Umbilical cord (tissue), 2 donors: ENCODE measurements at places on chromosomes 11 and 22.

- DNase-seq = peak; percentile 53
Observed at GRCh38 chr11:5197536-5197935, 2.9 kb downstream of the OR51V1 start.

GRCh38 chr11:73229321-73229895, 11.3 kb downstream of the P2RY2 start:
- DNase-seq = peak; percentile 44

- DNase-seq = no peak
Observed at GRCh38 chr11:128465946-128466705, 121.2 kb downstream of the ETS1 start.

- DNase-seq = peak; percentile 44
Observed at GRCh38 chr11:101126551-101127196, 2.9 kb downstream of the PGR start.

DNA sequence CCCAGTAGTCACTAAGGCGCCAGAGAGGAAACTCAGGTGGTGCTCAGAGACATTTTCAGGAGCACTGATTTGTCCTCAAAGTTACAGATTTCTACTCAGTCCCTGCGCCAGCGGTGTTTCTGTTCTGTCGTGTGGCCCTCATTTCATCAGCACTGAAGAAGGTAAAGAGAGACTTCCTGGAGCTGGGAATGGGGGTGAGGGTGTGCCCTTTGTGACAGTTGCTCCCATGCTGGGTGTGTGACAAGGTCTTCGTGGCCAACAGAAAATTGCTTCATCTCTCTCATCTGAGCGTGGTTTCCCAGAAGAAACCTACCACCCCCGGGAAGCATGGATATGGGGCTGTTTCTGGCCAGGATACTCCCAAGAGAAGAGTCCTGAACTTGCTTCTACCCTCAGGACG, 2.0 kb upstream of the PPARA start:
- no peak for DNase-seq

DNA sequence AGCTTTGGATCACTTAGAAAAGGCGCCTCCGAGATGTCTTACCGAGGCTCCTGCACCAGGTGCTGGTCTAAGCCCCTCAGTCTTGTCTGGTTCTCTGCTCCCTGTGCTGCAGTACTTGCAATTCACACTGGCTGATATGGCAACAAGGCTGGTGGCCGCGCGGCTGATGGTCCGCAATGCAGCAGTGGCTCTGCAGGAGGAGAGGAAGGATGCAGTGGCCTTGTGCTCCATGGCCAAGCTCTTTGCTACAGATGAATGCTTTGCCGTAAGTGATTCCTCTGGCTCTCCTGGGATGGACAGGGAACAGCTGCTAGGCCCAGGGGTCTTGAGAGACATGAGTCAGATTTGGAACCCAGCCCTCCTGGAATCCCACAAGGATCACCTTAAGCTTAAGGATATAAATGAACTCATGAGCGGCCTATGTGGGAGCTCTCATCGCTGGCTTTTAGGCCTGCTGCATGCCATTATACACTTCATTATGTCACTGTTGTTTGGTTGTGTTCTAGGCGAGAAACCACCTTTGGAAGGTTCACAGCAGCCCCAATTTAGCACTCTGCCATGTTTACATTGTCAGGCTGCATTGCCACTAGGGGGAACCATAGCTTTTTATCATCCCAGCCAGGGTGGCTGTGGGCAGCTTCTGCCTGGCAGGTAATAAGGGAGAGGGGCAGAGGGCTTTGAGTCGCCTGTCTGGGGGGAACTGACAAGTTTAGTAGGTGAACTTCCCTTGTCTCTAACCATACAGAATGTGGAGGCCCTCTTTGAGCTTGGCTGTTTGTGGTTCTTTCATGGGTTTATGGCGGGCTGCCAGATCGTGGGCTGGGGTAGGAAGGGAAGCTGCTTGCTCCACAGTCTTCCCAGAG, 8.5 kb downstream of the ACAD8 start:
- no peak for DNase-seq

- DNase-seq = peak; percentile 84
Observed at GRCh38 chr11:129331871-129332274, 43.8 kb upstream of the BARX2 start.

DNA sequence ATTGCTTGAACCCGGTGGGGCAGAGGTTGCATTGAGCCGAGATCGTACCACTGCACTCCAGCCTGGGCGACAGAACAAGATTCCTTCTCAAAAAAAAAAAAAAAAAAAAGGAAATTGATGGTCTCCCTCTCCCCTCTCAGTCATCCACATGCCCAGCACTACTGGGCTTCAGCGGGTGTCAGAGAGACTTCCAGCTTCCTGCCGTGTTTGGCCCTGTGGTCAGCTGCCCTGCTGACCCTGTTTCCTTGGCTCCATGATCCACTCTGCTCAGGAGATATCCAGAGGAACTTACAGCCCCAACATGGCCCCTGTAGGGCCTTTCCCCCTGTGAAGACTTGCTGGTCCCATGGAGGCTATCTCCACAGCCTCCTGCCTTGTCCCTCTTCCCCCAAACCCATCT, 6.1 kb upstream of the PNPLA3 start:
- DNase-seq = no peak

DNA sequence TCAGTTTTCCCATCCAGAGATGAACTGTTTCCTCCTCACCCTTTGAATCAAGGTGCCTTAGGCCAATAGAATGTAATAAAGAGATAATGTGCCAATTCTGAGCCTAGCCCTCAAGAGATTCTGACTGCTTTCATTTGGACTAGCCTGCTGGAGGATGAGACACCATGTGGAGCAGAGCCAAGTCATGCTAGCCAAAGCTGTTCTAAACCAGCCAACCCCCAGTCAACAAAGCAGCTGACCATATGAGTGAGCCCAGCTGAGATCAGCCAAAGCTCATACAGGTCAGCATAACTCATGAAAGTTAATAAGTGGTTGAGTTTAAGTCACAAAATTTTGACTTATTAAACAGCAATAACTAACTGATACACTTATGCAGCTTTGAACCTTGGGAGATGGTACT, 66.7 kb upstream of the DBX1 start:
- no peak for DNase-seq

DNA sequence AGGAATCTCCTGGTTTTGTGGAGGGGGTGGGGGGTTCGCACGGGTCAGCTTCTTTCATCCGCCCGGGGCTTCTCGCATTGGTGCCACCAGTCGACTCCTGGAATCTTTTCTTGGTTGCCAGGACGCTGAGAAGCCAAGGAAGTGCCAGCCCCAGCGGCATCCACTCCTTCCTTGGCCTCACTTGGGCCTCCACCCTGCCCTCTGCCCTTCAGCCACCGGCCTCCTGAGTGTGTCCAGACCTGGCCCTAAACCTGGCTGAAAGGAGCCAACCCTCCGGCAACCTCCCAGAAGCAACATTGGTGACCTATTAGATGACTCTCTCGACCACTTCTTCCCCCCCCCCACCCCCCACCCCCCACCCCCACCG, 518 bp upstream of the GALNT18 start:
- no peak for DNase-seq

GRCh38 chr11:80261776-80262175, 820.9 kb upstream of the TENM4 start:
- no peak for DNase-seq

DNA sequence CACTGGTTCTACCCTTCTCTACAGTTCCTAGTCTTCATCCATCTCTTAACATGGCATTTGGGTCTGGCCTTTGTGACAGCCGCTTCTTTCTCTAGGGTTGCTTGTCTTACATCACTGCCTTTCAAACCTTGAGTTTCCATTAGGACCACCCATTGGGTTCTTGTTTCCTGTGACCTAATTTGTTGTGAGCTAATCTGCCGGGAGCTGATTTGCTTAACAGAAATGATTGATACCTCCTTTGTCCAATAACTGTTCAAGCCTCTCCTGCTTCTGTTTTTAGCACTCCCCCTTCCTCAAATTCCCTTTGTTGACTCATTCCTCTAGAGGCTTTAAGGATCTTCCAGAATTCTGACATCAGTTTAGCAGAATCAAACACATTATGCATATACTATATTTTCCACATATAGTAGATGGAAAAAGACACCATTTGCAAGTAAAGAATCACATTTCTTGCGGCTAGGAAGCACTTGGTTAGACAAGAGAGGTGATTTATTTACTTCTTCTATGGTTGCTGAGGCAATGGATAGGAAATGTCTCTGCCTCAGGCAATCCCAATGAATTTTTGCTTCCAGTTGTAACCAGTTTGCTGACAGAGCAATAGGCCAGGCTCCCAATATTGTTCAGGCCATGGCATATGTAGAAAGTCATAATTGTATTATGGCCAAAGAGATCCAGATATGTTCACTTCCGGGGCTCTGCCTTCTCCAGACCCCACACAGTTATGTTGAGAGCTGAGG, 130.7 kb downstream of the SNX19 start:
- peak; percentile 61 for DNase-seq

DNA sequence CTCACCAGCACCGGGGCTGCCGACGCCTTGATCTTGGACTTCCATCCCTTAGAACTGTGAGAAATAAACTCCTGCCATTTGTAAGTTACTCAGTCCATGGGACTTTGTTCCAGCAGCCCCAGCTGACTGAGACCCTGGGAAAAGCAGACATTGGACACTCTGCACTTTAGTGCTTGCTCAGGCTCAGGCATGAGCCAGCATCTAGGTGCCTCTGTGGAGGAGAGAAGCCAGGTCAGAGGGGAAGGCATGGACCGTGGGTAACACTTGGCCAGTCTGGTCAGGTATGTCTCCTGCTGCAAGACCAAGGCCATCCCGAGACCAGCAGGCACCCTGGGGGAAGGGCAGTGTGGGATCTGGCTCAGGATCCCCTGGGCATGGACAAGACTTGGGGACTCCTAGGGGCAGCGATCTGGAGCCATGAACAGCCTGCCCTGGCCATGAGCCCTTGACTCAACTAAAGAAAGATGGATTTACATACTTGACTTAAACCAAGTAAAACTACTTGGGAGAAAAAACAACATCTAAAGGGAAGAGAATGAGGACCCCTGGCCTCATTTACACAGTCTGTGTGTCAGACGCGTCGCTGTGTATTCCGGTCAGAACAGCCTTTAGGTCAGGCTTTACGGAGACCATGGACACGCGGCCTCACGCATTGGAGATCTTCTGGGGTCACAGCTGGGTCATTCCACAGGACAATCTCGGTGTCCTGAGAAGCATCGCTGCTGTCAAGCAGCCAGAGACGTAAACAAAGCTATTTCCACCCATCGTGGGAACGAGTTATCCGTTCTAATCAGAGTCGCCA, 497.1 kb downstream of the BRD1 start:
- DNase-seq = no peak

DNA sequence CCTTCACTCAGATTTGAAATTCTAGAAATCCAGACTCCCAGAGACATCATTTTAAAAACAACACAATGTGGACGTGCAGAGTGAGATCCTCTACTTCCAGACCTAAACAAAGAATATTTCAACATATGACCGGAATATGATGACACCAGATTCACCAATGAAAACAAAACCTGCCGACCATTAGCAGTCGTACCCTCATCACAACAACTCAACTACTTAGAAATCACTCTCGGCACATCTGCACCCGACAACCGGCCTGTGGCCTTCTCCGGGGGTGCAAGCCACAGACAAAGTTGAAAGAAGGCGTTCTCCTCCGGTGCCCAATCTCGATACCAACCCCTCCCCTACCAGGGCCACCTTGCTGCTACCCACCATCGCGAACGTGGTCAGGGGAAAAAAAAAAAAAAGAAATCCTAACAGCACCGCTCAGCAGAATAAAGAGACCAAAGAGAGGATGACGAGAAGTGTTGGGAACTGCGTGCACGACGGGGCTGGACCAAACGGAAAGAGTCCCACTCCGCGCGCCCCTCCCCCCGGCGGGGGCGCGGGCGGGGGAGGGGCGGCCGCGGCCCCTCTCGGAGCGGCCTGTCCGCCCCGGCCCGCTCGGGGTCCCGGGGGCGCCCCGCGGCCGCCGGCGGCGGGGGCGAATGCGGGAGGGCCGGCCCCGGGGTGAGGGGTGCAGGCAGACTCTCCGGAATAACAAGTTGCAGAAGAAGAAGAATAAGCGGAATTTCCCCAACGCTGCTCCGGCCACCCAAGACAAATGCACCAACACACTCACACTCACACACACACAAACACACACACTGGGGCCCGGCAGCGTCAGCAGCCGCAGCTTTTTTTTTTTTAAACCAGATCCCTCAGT, 1.7 kb downstream of the PHF21A start:
- DNase-seq = peak; percentile 75

GRCh38 chr11:20771681-20772080, 102.3 kb downstream of the NELL1 start:
- no peak for DNase-seq

DNA sequence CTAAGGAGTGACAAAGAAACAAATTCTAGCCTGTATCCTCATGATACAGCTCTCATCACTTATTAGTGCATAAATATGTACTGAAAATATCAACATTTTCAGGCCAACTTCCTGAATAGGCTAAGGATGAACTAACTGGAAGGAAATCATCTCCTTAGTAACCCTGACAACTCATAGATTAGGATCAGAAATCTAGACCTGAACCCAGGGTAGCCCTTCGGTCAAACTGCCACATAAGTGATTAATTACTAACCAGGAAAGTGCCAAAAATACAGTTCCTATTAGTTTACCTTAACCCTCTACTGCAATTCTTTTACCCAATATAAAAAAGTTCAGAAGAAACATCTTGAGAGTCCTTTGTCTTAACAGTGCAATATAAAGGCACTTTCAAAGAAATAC, 40.0 kb downstream of the AMBRA1 start:
- no peak for DNase-seq

GRCh38 chr22:19874307-19875060, 19.8 kb upstream of the GNB1L start:
- DNase-seq = peak; percentile 49

DNA sequence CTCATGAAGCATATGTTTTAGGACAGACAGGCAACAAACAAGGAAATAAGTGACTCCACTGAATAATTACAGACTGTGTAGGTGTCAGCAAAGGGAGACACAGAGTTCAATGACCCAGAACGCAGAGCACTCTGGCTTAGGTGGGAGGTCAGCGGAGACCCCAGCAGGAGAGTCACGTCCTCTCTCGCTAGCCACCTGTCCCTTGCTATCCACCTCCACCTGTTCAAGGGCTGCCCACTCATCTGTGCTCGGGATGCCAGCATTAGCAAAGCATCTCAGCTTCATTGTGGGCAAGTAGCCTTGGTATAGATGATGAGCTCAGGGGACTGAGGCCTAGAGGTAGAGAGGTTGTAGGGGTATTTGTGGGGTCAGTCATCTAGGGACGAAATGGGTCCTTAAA, 21.8 kb upstream of the ATXN10 start:
- no peak for DNase-seq

GRCh38 chr11:86718521-86718920, 46.1 kb upstream of the ME3 start:
- DNase-seq = no peak
